ENCODE measurements at places on chromosomes 7 and 10.
A peak's percentile ranks its signal among the peaks of the same experiment; 100 is the strongest.

- no peak for DNase-seq
These were observed 268.5 kb downstream of the ADARB2 start for GRCh38 chr10:1468811-1469210.

- DNase-seq: no peak
These were observed 85.4 kb downstream of the KCNMA1 start for GRCh38 chr10:77552252-77552651.

DNA sequence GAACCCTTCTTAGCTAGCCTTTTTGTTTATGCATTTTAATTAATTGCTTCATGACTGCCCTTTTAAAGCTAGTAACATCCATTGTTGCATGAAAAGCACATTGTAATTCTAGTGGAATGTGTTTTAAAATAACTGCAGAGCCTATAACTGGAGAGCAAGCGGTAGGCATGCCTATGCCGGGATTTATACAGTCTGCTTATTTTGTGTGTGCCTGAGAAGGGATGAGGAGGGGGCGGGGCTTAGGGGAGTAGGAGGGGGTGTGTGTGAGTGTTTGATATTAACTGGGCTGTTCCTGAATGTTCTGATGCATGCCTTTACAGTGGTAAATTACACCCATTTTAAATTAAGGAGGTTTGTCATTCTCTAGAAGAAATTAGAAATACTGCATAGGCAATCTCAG lies 208.1 kb downstream of the TCF7L2 start:
- no peak for DNase-seq

GRCh38 chr7:49789736-49790135 lies 16.3 kb downstream of the VWC2 start:
- DNase-seq: no peak

DNA sequence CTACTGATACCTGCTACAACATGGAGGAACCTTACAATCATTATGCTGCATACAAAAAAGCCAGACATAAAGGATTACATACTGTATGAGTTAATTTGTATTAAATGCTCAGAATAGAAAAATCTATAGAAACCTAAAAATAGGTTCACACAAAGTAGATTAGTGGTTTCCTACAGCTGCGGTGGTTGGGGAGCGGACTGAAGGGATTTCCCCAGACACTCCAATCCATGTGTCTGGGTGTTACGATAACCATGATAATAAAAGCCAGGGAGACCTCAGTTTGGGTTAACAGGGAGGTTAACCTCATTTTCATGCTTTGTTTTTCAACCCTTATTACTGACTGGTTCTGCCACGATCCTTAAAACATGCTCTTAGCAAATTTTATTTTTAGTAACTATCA lies 355.9 kb downstream of the KCNMA1 start:
- no peak for DNase-seq

GRCh38 chr10:12271210-12271540 lies 75.2 kb downstream of the CDC123 start:
- no peak for DNase-seq

DNA sequence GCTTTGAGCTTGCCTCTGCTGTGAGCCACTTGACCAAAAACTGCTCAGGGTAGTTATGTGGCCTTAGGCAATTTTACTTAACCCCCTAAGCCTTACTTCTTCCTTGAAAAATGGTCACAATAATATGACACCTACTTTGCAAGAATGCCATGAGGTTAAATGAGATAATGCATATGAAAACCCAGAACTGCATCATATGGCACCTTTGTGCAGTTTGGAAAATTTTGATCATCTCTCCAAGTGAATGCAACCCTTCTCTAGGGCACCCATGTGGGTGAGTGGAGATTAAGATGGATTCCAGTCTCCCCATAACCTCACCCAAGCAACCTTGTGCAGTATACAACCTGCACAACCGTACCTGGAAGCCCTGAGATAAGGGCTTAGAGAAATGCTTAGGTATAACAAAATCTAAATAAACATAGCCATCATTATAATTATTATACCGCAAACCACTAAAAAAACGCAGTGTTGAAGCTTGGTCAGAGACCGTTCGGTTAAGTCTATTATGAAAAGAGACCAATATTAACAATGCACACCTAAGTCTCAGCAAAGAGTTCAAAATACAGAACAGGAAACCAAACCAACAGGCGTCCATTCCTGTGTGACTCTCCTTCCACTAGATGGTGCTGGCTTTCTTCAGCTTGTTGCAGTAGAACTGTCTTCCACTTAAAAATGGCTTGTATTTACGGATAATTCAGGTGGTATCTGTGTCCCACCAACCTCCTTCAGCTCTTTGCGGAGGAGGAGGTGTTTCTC lies 21.0 kb upstream of the ASB15 start:
- no peak for DNase-seq

- peak; percentile 49 for DNase-seq
These were observed 1.7 kb downstream of the SFXN3 start for GRCh38 chr10:101032637-101033224.

- DNase-seq: no peak
These were observed 77.6 kb downstream of the NRBF2 start for GRCh38 chr10:63210611-63211196.

GRCh38 chr10:18010050-18010449 lies 58.3 kb downstream of the SLC39A12 start:
- no peak for DNase-seq

DNA sequence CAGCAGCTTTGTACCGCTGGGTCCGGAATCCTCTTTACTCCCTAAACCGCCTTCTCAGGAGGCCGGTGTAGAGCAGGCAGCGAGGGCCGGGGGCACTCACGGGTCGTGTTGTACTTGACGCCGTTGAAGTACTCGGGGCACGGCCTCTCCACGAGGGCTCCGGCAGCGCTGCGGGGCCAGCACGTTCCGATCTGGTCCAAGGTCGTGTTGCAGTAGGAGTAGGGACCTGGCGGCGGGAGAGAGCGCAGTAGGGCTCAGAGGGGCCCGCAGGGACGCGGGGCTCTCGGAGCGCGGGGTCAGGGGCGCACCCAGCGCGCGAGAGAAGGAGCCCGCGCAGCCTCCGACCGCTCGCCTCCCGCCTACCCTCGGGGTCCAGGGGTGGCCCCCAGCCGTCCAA lies 443 bp downstream of the CRHR2 start:
- DNase-seq: no peak

DNA sequence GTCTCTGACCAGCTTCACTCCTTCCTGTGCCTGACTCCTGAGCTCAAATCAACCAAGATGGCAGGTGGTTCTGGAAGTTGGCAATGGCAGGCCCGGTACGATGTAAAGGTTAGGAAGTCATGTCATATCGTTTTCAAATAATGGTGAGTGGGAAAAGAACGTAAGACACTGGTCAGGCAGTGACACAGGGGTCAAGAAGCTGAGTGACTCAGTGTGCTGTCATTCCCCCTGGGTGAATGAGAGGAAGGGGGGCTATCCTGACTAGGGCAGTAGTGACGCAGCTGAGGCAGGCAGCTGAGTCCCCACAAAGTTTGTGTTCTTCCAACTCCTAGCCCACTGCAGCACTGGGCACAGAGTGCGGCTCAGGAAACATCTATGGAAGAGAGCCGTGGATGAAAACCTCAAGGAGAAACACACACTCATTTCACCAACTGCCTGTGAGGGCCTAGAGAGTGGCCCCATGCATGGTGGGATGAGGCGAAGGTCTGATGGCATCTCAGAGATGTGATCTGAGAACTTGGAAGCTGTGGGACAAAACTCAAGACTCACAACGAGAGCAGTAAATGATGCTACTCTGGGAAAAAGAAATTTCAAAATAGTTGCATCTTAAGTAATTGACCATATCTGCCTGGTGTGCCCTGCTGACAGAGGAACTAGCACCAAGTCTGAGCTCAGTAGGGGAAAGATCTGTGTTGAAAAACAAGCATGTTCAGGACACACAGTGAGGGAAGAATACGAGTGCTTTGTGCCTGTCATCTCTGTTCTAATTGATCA lies 23.2 kb downstream of the CREB3L2 start:
- DNase-seq: no peak

DNA sequence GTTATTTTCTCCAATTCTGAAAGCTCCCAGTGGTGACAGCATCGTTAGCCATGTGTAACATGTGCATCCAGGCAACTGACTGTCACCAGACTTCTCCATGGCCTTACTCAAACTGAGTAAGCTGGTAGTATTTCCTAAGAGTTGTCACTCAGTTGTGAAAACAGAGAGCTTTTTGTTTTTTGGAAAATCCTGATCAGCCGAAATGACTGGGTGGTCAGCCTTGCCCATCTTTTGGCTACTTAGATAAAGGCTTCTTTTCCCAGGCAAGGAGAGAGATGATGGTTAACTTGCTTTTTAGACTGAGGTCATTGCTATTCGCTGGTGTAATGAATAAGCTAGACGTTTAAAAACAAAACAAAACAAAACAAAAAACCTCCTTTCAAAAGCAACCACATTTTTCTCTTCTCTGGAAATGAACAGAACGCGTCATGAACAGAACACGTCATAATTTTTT lies 159.5 kb upstream of the KLF14 start:
- DNase-seq: no peak

- DNase-seq: no peak
These were observed 18.4 kb downstream of the FXYD4 start for GRCh38 chr10:43389867-43390266.

DNA sequence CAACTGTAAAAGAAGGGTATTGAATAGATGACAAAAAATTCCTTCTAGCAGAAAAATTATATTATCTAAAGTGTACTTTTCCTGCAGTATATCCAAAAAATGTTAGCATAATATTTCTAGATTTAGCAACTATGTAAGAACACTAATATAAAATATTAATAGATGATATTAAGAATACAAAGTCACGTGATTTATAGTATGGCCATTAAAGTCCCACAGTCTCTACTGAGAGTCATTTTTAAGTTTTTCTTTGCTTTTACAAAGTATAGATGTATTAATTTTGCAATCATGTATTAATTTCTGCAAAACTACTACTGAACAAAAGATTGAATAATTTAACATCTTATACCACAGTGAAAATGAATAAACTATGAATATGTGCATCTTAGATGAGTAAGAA lies 94.9 kb downstream of the ZWINT start:
- no peak for DNase-seq

- no peak for DNase-seq
These were observed 140.0 kb downstream of the ZEB1 start for GRCh38 chr10:31458974-31459373.

DNA sequence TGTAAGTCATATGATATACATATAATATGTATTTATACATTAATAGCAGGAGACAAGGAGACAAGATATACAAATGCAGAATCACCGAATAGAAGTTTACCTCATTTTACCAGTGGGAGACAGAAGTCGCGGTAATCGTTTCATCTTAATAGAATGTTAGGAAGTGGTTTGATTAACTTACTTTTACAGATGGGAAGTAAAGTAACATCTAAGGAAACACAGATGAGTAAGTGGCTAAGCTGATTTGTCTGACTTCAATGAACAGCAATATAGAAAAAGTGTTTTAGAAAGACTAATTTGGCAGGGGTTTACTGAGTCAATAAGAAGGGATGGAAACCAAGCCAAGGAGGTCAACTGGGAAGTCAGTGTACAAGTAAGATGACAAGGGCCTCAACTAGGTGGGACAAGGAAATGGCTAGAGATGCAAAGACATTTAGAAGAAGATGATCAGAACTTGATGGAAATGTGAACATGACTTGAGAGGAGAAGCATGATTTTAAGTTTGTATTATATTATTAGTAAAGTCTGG lies 36.2 kb upstream of the FAM133B start:
- no peak for DNase-seq

GRCh38 chr10:107880185-107880584 lies 715.7 kb upstream of the SORCS1 start:
- no peak for DNase-seq

GRCh38 chr7:43631559-43631958 lies 48.7 kb downstream of the STK17A start:
- DNase-seq: no peak

- DNase-seq: no peak
These were observed 78.7 kb downstream of the FEZF1 start for GRCh38 chr7:122225874-122226273.

GRCh38 chr7:79240413-79240812 lies 213.1 kb downstream of the MAGI2 start:
- DNase-seq: no peak

DNA sequence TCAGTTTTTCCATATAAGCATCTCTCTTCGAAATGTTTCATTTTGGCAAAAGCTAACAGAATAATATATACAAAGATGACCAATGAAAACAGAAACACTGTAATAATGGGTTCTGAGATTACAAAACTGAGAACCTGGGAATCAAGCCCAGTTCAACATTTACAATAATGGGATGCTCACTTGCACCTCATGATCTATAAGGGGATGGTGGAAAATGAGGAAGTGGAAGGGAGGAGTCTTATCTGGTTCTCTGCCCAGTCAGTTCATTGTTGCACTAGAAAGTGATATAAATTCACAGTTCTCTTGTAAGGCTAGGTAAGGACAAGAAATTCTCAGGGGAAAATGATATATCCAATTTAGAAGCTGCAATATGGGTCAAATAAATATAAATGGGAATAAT lies 31.7 kb upstream of the RHOBTB1 start:
- DNase-seq: no peak

DNA sequence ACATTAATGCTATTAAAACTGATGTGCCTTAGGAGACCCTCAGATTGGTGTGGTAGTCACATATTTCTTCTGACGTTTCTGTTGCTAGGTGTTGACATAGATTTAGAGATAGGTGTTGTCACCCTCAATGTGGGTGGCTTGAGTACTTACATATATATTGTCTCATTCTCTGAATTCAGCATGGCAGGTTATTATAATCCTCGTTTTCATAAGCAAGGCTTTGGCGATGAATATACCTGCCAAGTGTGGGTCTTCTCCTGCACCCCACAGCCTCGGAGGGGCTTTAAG lies 7.0 kb downstream of the FBH1 start:
- DNase-seq: no peak

GRCh38 chr10:99761365-99761764 lies 21.1 kb upstream of the ABCC2 start:
- DNase-seq: no peak

DNA sequence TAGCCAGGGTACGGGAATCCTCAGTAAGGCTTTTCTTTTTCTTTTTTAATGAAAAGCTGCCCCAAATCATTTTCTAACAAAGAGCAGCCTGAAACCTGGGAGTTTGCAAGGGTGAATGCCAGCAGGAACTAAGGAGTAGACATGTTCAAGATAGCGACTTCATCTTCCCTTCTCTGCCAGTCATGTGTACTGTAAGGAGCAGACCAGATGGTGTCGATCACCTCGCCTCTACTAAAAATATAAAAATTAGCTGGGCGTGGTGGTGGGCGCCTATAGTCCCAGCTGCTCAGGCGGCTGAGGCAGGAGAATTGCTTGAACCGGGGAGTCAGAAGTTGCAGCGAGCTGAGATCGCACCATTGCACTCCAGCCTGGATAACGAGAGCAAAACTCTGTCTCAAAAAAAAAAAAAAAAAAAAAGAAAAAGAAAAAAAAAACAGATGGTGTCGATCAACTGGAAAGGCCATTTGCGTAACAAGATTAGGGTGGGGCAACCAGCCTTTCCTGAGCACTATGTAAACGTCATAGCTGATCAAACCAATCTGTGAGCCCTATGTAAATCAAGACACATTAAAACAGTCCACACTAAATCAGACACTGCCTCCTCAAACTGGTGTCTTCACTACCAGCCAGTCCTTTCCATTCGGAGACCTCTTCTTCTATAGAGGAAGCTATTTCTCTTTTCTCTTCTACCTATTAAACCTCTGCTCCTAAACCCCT lies 33.8 kb downstream of the NOLC1 start:
- DNase-seq: no peak

- DNase-seq: no peak
These were observed 139.0 kb downstream of the ELFN1 start for GRCh38 chr7:1809070-1809469.

Data from CD4-positive, alpha-beta T cell treated with Interleukin-6 at 100 ng/mL for 8 hours (primary cell).